ENCODE measurements at places on chromosomes 12 and 14.

- DNase-seq = no peak
Measured at GRCh38 chr14:104773505-104774452, 20.8 kb downstream of the SIVA1 start.

DNA sequence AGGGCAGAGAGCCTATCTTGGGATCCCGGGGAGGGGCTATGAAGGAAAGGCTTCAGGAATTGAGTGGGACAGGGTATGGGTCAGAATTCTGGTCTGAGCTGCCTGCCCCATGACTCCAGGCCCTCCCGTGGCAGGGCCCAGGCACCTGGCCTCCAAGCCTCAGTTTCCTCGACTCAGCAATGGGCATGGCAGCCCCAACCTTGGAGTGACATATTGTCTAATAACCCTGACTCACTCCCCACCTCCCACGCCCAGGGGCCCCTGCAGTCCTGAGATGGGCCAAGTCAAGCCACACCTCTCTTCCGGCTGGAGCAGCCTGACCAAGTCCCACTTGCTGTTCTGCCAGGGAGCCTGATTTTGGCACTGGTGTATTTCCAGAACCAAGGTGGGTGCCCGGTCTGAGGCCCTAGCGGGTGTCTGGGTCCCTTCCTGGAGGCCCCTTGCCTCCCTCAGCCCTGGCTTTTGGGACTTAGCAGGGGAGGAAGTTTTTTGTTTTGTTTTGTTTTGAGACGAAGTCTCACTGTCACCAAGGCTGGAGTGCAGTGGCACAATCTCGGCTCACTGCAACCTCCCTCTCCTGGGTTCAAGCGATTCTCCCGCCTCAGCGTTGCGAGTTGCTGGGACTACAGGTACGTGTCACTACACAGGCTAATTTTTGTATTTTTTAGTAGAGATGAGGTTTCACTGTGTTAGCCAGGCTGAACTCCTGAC lies 40.3 kb upstream of the RCOR1 start:
- no peak for DNase-seq

GRCh38 chr12:6768990-6769389 lies 2.8 kb downstream of the PTMS start:
- peak; percentile 91 for DNase-seq

DNA sequence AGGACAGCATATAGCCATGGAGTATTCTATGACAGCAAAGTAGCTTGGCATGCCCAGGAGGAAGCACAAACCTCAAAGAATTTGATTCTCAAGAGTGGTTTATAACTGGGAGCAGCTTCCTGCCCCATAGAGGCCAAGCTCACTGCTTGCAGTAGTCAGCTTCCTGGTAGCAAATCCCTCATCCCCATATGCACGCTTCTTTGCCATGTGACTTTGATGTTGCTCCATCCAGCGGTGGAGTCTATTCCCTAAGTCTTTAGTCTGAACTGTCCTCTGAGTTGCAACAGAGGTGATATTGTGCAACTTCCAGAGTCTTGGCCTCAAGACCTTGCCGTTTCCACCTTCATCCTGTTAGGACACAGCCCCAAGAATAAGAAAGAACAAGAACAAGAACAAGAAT lies 996.8 kb upstream of the TMEM132C start:
- no peak for DNase-seq

DNA sequence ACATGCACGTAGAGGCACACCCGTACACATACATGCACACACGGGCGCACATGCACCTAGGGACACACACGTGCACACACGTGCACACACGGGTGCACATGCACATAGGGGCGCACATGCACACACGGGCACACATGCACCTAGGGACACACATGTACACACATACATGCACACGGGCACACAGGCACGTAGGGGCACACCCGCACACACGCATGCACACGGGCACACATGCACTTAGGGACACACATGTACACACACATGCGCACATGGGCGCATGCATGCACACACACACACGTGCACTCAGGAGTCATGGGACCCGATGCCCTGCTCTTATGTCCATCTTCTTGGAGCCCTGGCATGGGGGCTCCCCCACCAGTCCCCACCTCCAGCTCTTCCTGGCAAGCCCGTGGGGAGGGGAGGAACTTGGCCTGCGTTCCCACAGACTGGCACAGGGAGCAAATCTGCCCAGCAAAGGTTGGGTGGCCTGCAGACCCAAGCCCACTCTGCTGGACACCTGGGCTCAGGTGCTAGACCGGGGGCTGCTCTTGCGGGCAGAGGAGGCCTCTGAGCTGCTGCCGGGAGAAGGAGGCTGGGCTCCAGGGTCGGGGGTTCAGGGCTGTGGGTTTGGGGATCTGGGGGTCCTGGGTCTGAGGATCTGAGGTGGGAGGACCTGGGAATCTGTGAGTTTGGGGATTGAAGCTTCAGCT lies 51.4 kb downstream of the KIF26A start:
- no peak for DNase-seq

- DNase-seq = no peak
Measured at GRCh38 chr14:102717276-102717675, 60.0 kb upstream of the TRAF3 start.

DNA sequence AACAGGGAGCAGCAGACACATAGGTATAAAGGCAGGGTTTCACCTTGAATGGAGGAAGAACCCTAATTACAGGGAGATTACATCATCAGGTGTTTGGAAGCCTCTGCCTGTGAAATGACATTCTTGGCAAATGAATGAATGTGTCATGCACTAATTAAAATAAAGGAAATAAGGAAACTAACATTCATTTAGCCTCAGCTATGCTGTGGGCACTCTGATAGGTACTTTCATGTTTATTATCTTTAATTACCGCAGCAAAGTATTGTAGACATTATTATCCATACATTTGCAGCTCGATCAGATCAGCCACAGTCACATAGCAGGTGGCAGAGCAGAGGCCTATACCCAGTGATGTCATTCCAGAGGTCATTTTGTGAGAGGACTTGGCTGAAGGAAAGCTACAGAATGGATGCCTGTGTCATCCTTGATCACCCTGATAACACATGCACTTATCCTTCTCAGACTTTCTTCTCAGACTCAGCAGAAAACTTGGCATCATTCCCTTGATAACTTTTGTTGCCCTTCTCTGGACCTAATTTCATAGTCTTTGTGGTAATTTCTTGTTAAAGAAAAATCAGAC lies 18.4 kb downstream of the ZNF664 start:
- DNase-seq = no peak

DNA sequence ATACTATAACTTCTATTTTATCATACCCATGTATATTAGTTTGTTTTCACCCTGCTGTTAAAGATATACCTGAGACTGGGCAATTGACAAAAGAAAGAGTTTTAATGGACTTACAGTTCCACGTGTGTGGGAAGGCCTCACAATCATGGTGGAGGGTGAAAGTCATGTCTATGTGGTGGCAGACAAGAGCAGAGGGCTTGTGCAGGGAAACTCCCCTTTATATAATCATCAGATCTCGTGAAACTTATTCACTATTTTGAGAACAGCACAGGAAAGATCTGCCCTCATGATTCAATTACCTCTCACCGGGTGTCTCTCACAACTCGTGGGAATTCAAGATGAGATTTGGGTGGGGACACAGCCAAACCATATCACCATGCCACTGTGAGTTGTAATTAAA lies 135.8 kb downstream of the SYNE2 start:
- no peak for DNase-seq

- DNase-seq = no peak
Measured at GRCh38 chr12:92360543-92360942, 214.9 kb upstream of the BTG1 start.

DNA sequence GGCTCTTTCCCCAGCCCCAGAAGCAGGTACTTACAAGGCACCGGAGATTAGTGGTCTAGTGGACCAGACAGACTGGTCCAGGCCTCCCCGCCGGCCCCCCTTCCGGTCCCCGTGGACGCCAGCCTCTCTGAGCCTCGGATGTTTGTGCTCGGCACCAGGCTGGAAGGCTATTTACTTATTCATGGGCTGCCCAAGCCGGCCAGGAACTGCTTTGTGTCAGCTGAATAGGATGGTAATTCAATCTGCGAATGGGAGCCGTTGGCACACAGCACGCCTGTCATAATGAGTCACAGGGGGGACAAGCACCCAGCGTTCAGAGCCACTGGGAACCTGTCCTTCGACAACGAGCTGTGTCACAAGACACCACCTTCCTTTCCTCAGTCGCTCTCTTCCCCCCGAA lies 82.3 kb downstream of the RIMBP2 start:
- peak; percentile 91 for DNase-seq

- no peak for DNase-seq
Measured at GRCh38 chr14:90739318-90740068, 76.7 kb downstream of the TTC7B start.

GRCh38 chr14:21092273-21093011 lies 6.0 kb downstream of the ZNF219 start:
- DNase-seq = peak; percentile 90

- DNase-seq = no peak
Measured at GRCh38 chr12:93144109-93144508, 215.0 kb upstream of the EEA1 start.

- DNase-seq = peak; percentile 98
Measured at GRCh38 chr12:4307593-4308333, 13.2 kb upstream of the TIGAR start.

GRCh38 chr12:40034712-40035111 lies 71.2 kb downstream of the SLC2A13 start:
- DNase-seq = no peak

GRCh38 chr12:52246720-52247621 lies 13.9 kb downstream of the KRT7 start:
- DNase-seq = no peak

GRCh38 chr12:101733166-101733565 lies 6.1 kb downstream of the SYCP3 start:
- DNase-seq = no peak
